Putamen (tissue), 1 donor: ENCODE measurements at places on chromosomes 1 and 21.

GRCh38 chr1:40663324-40664166, 1.9 kb downstream of the RIMS3 start:
- no peak for DNase-seq

GRCh38 chr1:157566484-157567300, 14.4 kb upstream of the FCRL5 start:
- no peak for DNase-seq

DNA sequence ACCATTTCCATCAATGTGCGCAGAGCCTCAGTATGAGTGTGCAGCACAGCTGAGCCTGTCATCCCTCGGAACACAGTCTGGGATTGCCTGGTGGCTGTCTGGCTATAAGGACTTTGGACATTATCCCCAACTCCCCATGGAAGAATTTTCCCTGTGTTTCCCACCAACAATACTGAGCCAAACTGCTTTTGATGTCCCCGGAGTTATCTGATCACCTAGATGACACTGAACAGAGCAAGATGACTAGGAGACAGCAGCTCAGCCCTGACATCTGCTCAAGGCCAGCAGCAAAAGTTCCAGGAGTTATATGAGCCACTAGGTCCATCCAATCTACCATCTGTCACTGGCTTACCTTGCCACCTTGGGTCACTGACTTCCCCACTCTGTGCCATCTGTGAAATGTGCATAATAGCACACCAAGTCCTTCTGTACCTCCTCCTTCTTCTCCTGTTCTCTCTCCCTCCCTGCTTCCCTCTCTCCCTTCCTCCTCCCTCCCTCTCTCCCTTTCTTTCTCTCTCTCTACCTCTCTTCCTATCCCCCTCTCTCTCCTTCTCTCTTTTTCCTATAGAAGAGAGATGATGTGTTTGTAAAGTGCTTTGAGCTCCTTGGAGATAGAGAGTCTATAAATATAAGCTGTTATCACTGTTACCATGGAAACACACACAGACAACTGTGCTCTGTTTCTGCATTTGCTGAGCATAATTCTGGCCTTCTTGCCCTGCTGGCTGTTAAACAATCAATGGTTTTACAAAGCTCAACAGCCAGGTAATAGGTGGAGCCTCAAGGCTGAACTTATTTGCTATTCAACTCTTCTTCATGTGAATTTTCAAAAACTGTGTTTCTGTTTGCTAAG, 19.7 kb upstream of the ATP1B1 start:
- no peak for DNase-seq

- DNase-seq = no peak
Observed at GRCh38 chr1:241964550-241965282, 7.1 kb downstream of the BECN2 start.

GRCh38 chr1:1173793-1174415, at the start of gene TTLL10:
TTLL10 (plus strand) TSS chr1:1173880; CDS start chr1:1179216, 5,336 bp downstream.
- DNase-seq = no peak

DNA sequence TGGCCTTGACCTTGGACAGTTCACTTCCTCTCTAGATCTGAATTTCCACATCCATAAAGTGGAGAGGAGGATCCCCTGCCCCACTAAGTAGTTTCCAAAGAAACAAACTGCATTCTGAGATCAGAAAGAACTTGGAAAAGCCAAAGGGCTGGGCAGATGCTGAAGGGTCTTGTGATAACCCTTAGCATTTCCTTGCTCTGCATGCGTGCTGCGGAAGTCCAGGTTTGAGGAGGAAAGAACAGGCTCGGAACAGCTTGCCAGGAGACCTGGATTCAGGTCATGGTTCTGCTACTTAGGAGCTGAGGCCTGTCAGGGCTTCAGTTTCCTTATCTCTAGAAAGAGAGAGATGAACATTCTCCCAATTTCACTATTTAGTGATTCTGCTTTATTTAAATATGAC, 27.2 kb downstream of the IGFN1 start:
- no peak for DNase-seq

GRCh38 chr1:170881268-170882265, 53.8 kb upstream of the MROH9 start:
- DNase-seq = peak; percentile 39
